Fibroblast of the aortic adventitia (primary cell): ENCODE measurements at places on chromosomes 13 and 19.
A peak's percentile ranks its signal among the peaks of the same experiment; 100 is the strongest.

GRCh38 chr13:73548449-73548848, 489.6 kb downstream of the KLF5 start:
- DNase-seq, result no peak

DNA sequence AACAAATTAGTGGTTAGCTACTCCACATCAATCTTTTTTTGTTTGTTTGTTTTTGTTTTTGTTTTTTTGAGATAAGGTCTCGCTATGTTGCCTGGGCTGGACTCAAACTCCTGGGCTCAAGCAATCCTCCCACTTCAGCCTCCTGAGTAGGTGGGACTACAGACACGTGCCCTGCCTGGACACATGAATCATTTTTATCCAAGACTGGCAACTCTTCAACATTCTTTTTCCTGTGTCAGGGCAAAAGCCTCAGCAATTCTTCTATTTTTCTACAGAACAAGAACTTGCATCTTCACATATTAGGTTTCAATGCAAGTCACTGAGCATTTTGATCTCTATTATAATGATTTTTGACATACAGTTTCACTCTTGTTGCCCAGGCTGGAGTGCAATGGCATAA, 76.8 kb upstream of the LRCH1 start:
- DNase-seq, result peak; percentile 34

GRCh38 chr13:30744056-30744680, 8.8 kb downstream of the ALOX5AP start:
- no peak for DNase-seq

DNA sequence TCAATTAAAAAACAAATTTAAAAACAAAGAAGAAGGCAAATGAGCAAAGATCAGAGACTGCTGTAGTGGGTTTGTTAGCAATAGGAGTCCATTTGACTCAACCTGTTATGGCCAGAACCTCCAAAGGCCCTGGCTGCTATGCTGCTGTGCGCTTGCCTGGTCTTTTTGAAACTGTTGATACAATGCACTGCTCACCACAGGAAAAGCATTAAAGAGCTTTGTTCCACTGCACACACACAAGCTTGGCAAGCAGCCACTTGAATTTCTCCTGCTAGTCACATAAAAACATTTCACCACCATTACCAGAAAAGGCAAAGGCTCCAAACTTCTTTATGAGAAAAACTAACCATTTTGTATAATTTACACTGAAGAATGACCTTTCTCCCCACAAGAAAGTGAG, 132.2 kb downstream of the FREM2 start:
- DNase-seq, result no peak

DNA sequence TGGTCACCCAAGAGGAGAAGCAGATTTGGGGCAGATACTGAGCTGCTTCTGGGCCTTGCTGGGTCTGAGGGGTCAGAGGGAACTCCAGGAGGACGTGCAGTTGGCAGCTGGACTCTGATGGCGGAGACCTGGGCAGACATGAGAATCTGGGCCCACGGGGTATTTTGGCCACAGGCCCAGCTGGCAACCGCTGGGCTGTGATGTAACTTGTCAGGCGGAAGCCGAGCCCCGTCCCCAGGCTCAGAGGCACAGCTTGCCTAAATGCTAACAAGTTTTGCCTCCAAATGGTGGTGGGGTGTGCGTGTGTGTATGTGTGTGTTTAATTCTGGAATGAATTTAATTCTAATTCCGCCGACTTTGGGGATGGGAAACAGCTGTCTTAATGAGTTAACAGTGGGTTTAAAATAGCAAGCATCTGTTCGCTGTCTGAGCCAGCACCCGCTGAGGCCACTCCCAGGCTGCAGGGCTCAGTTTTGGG, 11.6 kb downstream of the ZNRF4 start:
- no peak for DNase-seq

DNA sequence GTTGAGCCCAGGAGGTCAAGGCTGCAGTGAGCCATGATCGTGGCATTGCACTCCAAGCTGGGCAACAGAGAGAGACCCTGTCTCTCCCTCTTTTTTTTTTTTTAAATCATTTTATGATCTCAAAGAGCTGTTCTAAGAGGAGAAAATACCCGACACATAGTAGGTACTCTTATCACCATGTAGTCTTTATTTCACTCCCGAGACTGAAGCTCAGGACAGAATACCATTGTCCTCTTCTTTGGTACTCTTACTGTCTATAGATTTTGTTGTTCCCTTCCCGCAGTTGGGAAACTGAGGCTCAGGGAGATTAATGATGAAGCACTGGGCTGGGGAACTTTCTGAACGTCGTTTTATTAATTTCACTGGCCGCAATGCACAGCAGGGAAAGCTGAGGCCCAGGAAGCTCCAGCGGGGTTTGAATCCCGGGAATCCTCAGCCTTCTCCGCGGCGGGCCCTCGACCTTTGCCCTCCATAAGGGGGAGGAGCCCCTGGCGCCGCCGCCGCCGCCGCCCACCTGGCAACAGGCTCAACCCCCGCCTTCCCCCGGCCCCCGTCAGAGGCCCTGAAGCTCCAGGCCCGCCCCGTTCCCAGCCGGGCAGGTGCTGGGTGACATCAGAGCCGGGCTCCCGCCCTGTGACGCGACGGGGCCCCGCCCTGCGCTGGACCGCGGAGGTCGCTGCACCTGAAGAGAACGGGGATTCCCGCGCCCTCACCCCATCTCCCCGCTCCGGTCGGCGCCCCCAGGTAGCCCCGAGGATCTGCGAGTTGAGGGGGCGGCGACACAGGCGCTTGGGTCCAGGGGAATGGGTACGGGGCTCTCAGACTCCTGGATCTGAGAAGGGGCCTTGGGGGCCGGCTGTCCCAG, 1.6 kb downstream of the MYH14 start:
- no peak for DNase-seq

DNA sequence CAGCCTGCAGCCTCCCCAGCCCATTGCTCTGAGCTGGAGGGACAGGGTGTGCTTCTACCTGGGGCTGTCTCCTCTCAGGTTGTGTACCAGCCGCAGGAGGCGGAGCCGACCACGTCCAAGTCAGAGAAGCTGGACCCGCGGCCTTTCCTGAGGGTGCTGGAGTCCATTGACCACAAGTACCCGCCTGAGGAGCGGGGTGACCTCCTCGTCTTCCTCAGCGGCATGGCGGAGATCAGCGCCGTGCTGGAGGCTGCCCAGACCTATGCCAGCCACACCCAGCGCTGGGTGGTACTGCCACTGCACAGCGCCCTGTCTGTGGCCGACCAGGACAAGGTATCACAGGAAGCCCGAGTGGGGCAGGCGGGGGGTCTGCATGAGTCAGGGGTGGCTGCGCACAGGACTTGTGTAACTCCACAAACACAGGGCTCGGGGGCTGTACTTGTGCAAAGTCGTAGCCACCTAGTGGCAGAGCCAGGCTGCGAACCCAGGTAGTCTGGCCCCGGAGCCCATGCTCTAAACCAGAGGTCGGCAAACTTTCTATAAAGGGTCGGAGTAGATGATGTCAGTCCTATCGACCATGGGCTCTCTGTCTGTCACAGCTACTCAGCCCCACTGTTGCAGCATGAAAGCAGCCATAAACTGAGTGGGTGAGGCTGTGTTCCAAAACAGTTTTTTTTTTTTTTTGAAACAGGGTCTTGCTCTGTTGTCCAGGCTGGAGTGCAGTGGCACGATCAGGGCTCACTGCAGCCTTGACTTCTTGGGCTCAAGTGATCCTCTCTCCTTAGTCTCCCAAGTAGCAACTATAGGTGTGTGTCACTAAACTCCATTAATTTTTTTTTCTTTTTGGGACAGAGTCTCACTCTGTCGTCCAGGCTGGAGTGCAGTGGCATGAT, 8.9 kb downstream of the DHX34 start:
- DNase-seq, result no peak

DNA sequence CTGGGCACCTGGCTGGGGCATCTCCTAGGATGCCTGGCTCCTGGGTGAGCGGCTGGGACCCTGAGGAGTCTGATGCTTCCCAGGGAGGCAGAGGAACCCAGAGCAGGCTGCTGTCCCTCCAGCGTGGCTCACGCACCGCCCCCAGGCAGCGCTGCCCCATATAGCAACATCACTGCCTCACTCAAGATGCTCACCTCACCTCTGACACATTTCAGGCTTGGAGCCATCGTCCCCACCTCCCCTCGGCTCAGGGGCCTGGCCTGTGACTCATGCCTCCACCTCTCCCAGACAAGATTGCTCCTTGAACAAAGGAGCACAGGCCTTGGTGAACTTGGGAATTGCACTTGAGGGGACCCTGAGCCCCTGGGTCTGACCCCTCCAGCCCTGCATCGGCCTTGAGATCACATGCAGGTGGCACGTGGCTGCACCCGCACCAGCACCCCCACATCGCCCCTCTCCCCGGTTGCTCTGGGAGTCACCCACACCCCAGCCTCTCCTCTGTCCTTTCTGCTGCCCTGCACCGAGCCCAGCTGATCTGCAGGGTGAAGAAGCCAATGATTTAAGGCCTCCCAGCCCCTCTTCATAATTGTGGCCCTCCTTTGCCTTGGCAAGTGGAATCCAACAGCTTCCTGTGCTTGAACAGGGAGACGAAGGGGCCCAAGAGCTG, 11.2 kb downstream of the CEBPA start:
- DNase-seq, result no peak
